Ovary (tissue), 10 donors: ENCODE measurements at places on chromosomes 7 and 10. TPM values are rescaled to one million over a fixed set of nuclear protein-coding genes. Genes with fewer than 3 reads are reported as not detected.

- peak overlapping the region; percentile 86 for H3K27ac ChIP-seq
- peaks cover 29% of the 10 kb centered on the region for H3K4me1 ChIP-seq
- DNase-seq: peak; percentile 83
- H3K27me3 ChIP-seq: no peaks in the 10 kb centered on the region
- H3K4me3 ChIP-seq: peak overlapping the region; percentile 70
- no peaks in the 10 kb centered on the region for H3K36me3 ChIP-seq
These were observed 1.2 kb downstream of the AGAP3 start for GRCh38 chr7:151087245-151088018.

GRCh38 chr10:76149182-76149581 lies 717.8 kb downstream of the LRMDA start:
- H3K4me3 ChIP-seq: no peak overlapping the region
- DNase-seq: no peak
- H3K4me1 ChIP-seq: peaks cover 5% of the 10 kb centered on the region
- no peaks in the 10 kb centered on the region for H3K27me3 ChIP-seq

ANKIB1 gene
- total RNA-seq: 61.4 TPM

CC2D2B gene
- total RNA-seq: 0.43 TPM

THSD7A gene
- total RNA-seq: 2.7 TPM

GRCh38 chr7:31761646-31762045 lies 74.6 kb downstream of the PPP1R17 start:
- H3K27me3 ChIP-seq: no peaks in the 10 kb centered on the region
- no peak overlapping the region for H3K4me3 ChIP-seq
- H3K4me1 ChIP-seq: no peaks in the 10 kb centered on the region

GRCh38 chr7:142519079-142520078 lies 229.9 kb upstream of the PRSS1 start:
- H3K36me3 ChIP-seq: no peaks in the 10 kb centered on the region
- H3K4me3 ChIP-seq: no peak overlapping the region
- DNase-seq: no peak
- H3K27ac ChIP-seq: no peak overlapping the region

DNA sequence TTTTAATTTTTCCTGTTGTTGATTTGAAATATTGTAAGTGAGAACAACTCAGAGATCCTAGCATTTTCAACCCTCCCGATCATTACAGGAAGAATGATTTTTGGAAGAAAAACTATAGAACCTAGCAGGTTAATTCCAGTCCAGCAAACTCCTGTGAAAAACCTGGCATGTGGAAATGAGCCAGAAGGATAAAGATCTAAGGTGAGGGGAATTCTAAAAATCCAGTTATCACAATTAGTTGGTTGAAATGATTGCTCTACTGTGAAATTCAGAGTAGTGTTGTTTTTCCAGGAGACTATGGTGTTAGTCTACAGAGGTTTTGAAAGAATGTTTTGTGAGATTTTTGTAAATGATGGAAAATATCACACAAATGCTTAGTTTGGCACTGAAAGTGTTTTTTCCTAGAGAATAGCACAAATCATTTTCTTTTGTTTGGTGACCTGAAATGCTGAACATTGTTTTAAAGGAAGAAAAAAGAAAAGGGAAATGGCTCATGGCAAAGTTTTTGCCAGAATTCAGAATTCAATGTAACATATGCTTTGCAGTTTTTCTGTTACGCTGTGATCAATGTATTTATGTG lies 152.4 kb upstream of the SLC26A5 start:
- DNase-seq: no peak
- no peak overlapping the region for H3K27ac ChIP-seq
- H3K27me3 ChIP-seq: no peaks in the 10 kb centered on the region
- H3K36me3 ChIP-seq: no peaks in the 10 kb centered on the region

GRCh38 chr7:17556247-17556956 lies 257.9 kb downstream of the AHR start:
- H3K4me3 ChIP-seq: no peak overlapping the region
- no peaks in the 10 kb centered on the region for H3K36me3 ChIP-seq
- DNase-seq: no peak

DNA sequence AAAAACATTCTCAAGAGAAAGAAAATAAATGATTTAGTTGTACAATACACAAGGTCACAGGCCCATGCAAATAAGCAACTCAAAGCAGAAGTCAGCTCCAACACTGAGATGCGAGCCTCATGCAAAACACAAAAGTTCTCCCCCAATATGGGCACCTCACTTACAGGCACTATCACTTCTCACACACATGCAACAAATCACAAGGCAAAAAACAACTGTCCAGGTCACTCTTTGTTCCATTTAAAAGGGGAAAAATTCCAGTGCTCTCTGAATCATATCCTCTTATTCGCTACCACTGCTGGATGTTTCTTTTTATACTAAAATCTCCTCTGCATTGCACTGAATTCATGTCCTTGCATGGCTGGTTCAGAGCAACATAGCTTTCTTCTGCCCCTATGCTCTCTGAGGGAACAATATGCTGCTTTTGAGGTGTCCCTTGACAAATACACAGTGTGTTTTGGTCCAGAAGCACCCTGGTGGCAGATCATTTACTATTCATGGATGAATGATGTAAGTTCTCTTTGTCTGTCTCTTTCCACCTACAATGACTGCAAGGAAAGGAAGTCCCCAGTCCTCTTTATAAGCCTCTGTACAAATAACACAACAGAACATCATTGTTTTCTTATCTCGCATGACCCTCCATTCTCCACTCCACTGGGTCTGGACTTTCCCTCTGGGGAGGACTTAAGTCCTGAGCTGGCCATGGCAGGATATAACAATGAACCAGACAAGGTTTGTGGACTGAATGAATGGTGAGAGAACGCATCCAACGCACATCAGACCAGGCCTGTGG lies 85.4 kb upstream of the GSDME start:
- H3K4me1 ChIP-seq: no peaks in the 10 kb centered on the region
- no peak for DNase-seq
- no peaks in the 10 kb centered on the region for H3K27me3 ChIP-seq
- no peaks in the 10 kb centered on the region for H3K36me3 ChIP-seq
- no peak overlapping the region for H3K4me3 ChIP-seq
- H3K27ac ChIP-seq: no peak overlapping the region

- H3K27me3 ChIP-seq: no peaks in the 10 kb centered on the region
- H3K36me3 ChIP-seq: no peaks in the 10 kb centered on the region
- no peaks in the 10 kb centered on the region for H3K4me1 ChIP-seq
- no peak for DNase-seq
These were observed 186.0 kb downstream of the KIF20B start for GRCh38 chr10:89887406-89887805.

DNA sequence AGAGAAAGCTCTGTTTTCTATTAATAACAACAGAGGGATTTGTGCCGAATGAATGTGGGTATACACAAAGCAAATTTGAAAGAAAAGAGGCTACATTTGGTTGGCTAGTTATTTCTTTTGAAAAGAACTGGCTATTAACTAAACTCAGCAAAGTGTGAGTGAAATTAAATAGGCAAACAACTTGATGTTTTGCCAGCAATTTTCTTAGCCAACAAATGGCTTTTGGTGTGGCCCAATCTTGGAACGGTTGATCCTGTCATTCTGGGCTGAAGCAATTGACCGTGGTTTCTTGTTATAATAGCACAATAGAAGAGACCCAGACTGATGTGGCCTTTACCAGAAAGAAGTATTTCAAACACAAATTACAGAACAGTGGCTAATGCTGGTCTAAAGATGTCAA lies 898.6 kb downstream of the KCNMA1 start:
- H3K27ac ChIP-seq: no peak overlapping the region
- H3K36me3 ChIP-seq: no peaks in the 10 kb centered on the region
- no peak overlapping the region for H3K4me3 ChIP-seq
- no peak for DNase-seq
- H3K27me3 ChIP-seq: no peaks in the 10 kb centered on the region
